ENCODE measurements at places on chromosomes 13 and 19.

DNA sequence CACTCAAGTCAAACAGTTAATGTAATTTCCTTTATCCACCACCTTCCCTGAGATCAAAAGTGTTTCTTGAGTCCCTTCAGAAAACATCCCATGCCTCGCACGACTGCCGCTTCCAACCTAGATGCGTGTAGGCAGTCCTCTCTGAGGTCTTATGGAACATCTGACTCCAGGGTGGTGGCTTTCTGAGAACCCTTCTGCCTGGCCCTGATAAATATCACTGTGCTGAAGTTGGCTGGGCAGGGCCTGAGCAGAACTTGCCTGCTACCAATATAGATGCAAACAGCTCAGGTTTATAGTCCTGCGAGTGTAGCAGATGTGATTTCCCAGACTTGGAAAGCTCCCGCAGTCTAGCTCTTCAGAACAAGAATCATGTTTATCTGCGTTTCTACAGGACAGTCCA lies 61.1 kb upstream of the GPR12 start:
- DNase-seq, result no peak

DNA sequence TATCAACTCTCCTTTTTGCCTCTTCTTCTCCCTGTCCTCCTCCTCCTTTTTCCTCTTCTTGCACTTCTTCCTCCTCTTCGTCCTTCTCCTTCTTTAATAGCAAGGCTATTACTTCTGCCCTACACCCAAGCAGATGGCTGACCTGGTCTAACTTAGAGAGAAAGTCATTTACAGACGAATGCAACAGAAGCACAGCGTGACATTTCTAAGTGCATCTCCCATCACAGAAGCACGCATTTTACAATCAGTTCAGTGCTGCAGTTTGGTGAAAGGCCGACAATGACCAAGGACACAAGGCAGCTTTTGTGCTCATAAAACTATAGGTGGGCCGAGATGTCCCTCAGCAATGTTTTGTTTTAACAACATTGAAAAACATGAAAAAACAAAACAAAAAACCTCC lies 231.5 kb downstream of the FGF14 start:
- no peak for DNase-seq

- DNase-seq, result no peak
Measured at GRCh38 chr13:24663586-24663985, 16.6 kb upstream of the ATP12A start.

DNA sequence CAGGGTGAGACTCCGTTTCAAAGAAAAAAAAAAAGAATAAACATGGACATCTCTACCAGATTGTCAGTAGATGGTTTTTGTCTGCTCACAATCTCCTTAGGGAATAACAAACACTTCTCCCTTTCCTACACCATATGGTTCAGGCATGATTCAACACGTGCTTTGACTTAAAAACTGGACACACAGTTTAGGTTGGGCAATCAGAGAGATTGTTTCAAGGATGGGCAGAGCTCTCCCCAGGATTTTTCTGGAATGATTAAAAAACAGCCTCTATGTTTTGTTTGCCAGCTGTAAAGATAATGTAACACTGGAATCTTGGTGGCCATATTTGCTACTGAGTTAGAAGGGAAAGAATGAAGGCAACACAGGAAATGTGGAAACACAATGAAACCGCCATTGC lies 150.1 kb upstream of the TSC22D1 start:
- DNase-seq, result peak; percentile 93

DNA sequence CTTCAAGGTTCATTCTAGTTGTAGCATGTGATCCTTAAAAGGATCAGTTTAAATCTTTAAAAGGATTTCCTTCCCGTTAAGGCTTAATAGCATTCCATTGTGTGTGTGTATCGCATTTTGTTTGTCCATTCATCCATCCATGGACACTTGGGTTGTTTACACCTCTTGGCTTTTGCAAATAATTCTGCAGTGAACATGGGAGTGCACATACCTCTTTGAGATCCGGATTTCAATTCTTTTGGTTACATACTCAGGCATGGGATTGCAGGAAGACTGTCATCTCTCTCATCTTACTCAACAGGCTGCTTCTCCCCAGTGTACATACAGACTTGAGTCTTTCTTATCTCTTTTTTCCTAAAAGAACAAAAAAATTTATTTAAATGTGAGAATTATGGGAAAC lies 1.2 kb downstream of the RNF113B start:
- DNase-seq, result no peak

GRCh38 chr19:10533646-10534386 lies 9.9 kb upstream of the ATG4D start:
- DNase-seq, result peak; percentile 24

DNA sequence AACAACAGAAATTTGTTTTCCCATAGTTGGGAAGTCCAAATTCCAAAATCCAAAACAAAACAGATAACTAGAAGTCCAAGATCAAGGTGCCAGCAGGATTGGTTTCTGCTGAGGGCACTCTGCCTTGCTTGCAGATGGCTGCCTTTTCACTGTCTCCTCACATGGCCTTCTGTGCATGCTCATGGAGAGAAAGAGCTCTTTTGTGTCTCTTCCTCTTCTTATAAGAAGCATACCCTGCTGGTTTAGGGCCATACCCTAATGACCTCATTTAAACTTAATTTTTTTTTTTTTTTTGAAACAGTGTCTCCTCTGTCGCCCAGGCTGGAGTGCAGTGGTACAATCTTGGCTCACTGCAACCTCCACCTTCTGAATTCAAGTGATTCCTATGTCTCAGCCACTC lies 1974.1 kb upstream of the PCDH20 start:
- no peak for DNase-seq
